ENCODE measurements at places on chromosomes 11 and 22. TPM values are rescaled to one million over a fixed set of nuclear protein-coding genes. Genes with fewer than 3 reads are reported as not detected.

The POU2AF2 gene
- total RNA-seq, result 0.39 TPM

The RRAS2 gene
- 36.0 TPM for total RNA-seq

The IGLL1 gene
- total RNA-seq, result not detected

The RAG1 gene
- total RNA-seq, result 1.4 TPM

The DCHS1 gene
- total RNA-seq, result 54.9 TPM

The KRTAP5-9 gene
- 0.43 TPM for total RNA-seq

The MUC6 gene
- 0.38 TPM for total RNA-seq

GRCh38 chr22:30743257-30744020 is 48.8 kb downstream of the OSBP2 start:
- H3K27ac ChIP-seq, result no peak overlapping the region
- H3K36me3 ChIP-seq, result peaks cover 3% of the 10 kb centered on the region
- no peaks in the 10 kb centered on the region for H3K4me1 ChIP-seq
- H3K27me3 ChIP-seq, result peaks cover 7% of the 10 kb centered on the region
- DNase-seq, result no peak

DNA sequence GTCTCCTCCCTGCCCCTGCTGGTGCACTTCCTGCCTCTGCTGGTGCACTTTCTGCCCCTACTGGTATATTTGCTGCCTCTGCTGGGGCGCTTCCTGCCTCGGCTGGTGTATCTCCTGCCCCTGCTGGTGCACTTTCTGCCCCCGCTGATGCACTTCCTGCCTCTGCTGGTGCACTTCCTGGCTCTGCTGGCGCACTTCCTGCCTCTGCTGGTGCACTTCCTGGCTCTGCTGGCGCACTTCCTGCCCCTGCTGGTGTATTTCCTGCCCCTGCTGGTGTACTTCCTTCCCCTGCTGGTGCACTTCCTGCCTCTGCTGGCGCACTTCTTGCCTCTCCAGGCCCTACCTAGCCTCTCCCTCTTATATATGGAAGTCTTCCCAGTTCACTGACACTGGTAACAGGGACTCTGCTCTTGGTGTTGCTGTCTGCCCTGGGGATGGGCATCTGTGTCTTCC is 10.1 kb downstream of the MTFP1 start:
- no peak overlapping the region for H3K27ac ChIP-seq
- H3K4me1 ChIP-seq, result peaks cover 9% of the 10 kb centered on the region
- H3K36me3 ChIP-seq, result no peaks in the 10 kb centered on the region
- no peak overlapping the region for H3K4me3 ChIP-seq
- no peak for DNase-seq

DNA sequence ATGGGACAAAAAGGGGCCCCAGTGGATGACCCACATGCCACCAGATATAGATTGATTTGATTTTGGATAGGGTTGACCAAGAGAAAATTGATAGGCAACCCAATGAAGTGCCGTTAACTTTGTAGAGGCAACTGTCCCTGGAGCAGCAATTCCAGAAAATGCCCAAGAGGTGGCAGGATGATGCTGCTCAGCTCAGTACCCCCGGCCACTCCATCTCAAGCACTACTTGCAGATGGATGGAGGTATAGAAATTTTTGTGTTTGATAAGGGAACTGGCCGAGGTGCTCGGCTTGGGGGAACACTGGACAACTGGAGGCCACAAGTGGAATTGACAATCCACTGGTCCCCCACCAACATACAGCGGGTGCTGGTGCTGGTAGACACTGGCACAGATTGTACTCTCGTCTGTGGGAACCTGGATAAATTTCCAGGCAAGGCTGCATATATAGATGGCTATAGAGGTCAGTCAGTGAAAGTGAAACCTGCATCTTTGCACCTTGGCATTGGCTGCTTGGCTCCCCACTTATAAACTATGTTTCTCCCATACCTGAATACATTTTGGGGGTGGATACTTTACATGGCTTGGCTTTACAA is 86.3 kb downstream of the CCDC83 start:
- DNase-seq, result no peak
- H3K36me3 ChIP-seq, result no peaks in the 10 kb centered on the region
- H3K4me1 ChIP-seq, result no peaks in the 10 kb centered on the region
- no peak overlapping the region for H3K27ac ChIP-seq

DNA sequence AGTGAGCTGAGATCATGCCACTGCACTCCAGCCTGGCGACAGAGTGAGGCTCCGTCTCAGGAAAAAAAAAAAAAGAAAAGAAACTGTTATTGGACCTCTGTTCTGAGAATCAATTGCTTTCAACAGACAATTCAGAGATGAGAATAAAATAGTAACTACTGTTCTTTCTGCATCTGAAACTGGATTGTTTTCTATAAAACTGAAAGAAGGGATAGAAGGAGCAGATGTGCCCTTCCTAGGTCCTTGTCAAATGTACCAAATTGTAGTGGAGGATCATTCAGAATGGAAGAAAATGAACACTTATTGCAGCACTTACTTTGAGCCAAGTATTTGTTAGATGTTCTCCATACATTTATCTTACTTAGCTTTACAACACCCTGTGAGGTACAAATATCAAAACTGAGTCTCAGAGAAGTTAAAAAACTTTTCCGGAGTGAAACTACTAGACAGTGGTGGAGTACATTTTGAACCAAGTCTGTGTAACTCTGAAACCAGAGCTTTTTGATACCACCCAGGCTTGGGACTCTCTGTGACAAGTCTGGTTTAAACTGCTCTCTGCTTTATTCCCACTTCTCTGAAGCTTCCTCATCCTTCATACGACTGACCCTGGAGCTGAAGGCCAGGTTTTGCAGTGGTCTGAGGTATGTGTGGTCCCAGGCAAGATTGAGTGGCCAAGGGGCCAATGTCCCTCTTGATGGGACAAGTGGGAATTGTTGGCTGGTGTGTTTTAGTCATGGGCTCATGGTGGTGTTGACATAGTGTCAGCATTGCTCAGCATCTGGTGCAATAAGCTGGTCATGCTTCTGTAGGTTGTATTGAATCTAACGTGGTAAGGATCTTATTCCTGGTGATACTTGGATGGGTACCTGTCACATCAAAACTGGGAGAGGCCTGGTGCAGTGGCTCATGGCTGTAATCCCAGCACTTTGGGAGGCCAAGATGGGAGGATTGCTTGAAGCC is 48.2 kb upstream of the CCDC134 start:
- no peak for DNase-seq
- no peaks in the 10 kb centered on the region for H3K36me3 ChIP-seq
- peaks cover 5% of the 10 kb centered on the region for H3K27me3 ChIP-seq
- H3K4me1 ChIP-seq, result no peaks in the 10 kb centered on the region
- H3K27ac ChIP-seq, result no peak overlapping the region

- no peak overlapping the region for H3K4me3 ChIP-seq
- peaks cover 25% of the 10 kb centered on the region for H3K4me1 ChIP-seq
- H3K36me3 ChIP-seq, result peaks cover 61% of the 10 kb centered on the region
- H3K27me3 ChIP-seq, result no peaks in the 10 kb centered on the region
- DNase-seq, result no peak
Measured at GRCh38 chr11:85961930-85962363, 106.8 kb downstream of the CCDC83 start.

DNA sequence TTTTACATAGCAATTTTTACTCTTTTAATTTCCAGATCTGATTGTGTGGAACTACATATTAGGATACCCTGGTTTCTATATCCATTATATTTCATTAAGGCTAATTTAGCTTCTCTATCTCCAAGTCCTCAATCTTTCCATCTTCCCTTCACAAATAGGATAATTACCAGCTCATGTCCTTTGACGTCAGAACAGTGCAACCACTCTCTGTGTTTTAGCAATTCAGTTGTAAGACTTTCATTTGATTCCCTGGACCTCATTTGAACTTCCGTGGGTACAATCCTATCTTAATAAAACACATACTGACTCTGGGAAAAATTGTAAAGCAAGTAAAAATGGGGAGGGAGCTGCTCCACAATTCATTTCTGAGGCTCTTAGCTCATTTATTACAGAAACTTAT is 52.8 kb downstream of the FAM76B start:
- no peak for DNase-seq
- H3K4me3 ChIP-seq, result no peak overlapping the region
- H3K27ac ChIP-seq, result no peak overlapping the region
- no peaks in the 10 kb centered on the region for H3K27me3 ChIP-seq

GRCh38 chr11:96207459-96208449 is 135.2 kb downstream of the MAML2 start:
- no peak for DNase-seq
- H3K4me1 ChIP-seq, result peaks cover 48% of the 10 kb centered on the region
- peak overlapping the region; percentile 4 for H3K4me3 ChIP-seq
- H3K27me3 ChIP-seq, result no peaks in the 10 kb centered on the region
- peak overlapping the region; percentile 71 for H3K27ac ChIP-seq

GRCh38 chr11:30002157-30002785 is 14.6 kb downstream of the KCNA4 start:
- DNase-seq, result no peak
- no peaks in the 10 kb centered on the region for H3K36me3 ChIP-seq
- peaks cover 23% of the 10 kb centered on the region for H3K27me3 ChIP-seq

DNA sequence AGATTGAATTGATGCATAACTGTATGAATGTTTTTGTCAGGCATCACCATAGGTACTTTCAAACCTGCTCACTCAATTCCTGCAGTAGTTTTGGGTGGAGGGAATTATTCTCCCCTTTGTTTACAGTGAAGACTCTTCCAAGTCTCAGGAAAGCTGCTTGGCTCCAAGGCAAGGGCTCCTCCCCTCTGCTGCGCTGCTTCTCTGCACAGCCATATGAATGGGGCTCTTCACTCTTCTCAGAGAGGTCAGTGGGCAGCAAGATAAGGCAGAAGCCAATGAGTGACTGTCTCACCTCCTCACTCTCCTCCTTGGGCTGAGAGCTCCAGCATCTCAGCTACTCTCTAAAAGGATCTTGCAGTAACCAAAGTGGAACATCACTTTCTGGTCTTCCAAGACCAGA is 165.7 kb upstream of the TTC12 start:
- H3K4me3 ChIP-seq, result no peak overlapping the region
- H3K27ac ChIP-seq, result no peak overlapping the region
- no peaks in the 10 kb centered on the region for H3K27me3 ChIP-seq
- no peak for DNase-seq

DNA sequence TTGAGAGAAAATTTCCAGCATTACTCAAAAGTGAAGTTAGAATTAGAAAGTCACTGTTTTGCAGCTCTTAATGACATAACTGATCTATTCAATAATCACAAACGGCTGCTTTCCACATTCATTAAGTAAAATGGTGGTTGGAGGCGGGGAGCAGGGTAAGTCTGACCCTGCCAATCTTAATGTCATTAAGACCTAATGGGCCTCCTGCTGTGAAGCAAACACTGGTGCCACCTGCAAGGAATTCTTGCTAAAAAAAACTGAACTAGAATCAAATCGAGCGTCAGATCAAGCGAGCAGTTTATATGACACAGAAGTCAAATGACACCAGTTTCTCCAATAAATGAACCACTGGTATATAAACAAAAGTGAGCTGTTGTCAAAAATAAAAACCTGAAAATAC is 351.5 kb downstream of the BRD1 start:
- no peak for DNase-seq
- no peaks in the 10 kb centered on the region for H3K36me3 ChIP-seq
- peaks cover 17% of the 10 kb centered on the region for H3K27me3 ChIP-seq
- no peak overlapping the region for H3K27ac ChIP-seq

GRCh38 chr22:47580121-47580520 is 817.7 kb downstream of the TBC1D22A start:
- no peak overlapping the region for H3K27ac ChIP-seq
- DNase-seq, result no peak
- no peaks in the 10 kb centered on the region for H3K4me1 ChIP-seq
- no peaks in the 10 kb centered on the region for H3K27me3 ChIP-seq
- no peaks in the 10 kb centered on the region for H3K36me3 ChIP-seq

DNA sequence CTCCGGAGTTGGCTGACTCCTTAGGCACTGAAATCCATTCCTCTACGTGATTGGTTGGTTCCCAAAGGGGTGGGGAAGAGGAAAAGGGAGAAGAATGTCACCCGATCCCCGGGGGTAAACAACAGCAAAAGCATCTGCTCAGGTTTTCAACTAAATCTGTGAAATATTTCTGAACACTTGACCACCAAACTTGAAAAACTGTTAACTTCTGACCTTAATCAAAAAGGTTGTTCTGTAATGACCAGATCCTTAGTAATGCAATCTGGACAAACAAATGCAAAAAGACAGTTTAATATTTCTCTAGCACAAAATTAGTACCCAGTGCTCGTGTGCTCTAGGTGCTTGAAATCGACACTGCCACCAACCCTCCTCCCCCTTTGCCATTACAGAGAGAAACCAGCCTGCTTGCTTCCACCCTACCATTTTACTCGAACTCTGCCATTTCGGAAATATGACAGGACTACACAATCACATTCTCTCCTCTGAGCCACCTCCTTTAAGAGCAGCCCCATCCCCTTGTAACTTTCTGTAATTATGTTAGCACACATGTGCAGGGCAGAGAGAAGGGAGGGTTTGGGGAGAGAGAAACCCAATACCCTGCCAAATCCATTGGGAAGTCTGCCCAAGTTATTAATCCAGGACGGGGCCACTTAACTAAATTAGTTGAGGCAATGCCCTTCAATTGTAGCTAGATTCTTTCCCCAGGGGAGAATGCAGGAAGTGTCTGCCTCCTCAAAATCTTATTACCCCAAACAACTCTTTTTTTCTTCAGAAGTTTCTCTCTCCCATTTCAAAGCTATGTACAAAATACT is 113.8 kb downstream of the RBFOX2 start:
- peak overlapping the region; percentile 87 for H3K4me3 ChIP-seq
- H3K27me3 ChIP-seq, result no peaks in the 10 kb centered on the region
- peaks cover 59% of the 10 kb centered on the region for H3K4me1 ChIP-seq

GRCh38 chr11:1401656-1402221 is 12.0 kb downstream of the BRSK2 start:
- H3K4me3 ChIP-seq, result no peak overlapping the region
- H3K36me3 ChIP-seq, result no peaks in the 10 kb centered on the region
- H3K4me1 ChIP-seq, result no peaks in the 10 kb centered on the region
- peak; percentile 90 for DNase-seq
- H3K27me3 ChIP-seq, result no peaks in the 10 kb centered on the region
- H3K27ac ChIP-seq, result no peak overlapping the region

DNA sequence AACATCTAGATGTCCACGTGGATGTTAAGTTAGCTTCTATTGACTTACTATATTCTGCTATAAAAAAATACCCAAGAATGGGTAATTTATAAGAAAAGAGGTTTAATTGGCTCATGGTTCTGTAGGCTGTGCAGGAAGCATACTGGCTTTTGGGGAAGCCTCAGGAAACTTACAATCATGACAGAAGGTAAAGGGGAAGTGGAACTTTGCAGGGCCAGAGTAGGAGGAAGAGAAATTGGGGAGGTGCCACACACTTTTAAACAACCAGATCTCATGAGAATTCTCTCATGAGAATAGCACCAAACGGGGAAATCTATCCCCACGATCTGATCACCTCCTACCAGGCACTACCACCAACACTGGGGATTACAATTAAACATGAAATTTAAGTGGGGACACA is 689.3 kb downstream of the METTL15 start:
- DNase-seq, result no peak
- no peaks in the 10 kb centered on the region for H3K36me3 ChIP-seq
- H3K27me3 ChIP-seq, result no peaks in the 10 kb centered on the region
- H3K4me1 ChIP-seq, result no peaks in the 10 kb centered on the region
- no peak overlapping the region for H3K4me3 ChIP-seq

- no peaks in the 10 kb centered on the region for H3K36me3 ChIP-seq
- H3K27ac ChIP-seq, result no peak overlapping the region
- peaks cover 26% of the 10 kb centered on the region for H3K27me3 ChIP-seq
Measured at GRCh38 chr11:133598906-133599305, 66.6 kb upstream of the OPCML start.

Measured in type B pancreatic cell (in vitro differentiated cells).